GM12878 (cell line): ENCODE measurements at places on chromosomes 7 and 10.
A peak's percentile ranks its signal among the peaks of the same experiment; 100 is the strongest.

GRCh38 chr7:70529914-70530585 is 601.9 kb upstream of the GALNT17 start:
- DNase-seq: no peak

GRCh38 chr7:55556031-55556430 is 16.3 kb downstream of the VOPP1 start:
- no peak for DNase-seq

- no peak for DNase-seq
Observed at GRCh38 chr10:76281659-76282058, 850.2 kb downstream of the LRMDA start.

DNA sequence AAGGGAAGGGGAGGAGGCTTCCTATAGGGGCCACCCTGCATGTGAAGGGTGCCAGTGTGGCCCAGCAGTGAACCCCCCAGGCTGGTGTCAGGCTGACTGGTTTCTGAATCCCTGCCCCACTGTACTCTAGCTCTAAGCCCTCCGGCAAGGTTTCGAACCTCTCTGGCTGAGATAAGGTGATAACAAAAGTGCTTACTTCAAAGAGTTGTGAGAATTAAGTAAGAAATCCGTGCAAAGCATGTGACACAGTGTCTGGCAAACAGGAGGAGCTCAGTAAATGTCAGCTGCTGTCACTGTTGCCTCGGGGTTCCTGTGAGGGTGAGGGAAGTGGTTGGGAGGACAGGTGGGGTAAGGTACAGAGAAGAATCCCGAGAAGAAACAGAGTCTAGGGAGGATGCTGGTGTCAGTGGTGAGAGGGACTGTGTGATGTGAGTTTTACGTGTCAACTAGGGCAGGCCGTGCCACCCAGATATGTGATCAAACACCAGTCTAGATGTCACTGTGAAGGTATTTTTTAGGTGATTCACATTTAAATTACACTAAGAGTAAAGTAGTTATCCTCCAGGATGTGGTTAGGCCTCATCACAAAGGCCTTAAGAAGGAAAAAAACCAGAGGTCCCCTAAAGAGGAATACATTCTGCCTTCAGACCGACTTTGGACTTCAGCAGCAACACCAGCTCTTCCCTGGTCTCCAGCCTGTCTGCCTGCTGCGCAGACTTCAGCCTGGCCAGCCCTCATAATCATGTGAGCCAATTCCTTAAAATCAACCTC is 64.4 kb downstream of the BPGM start:
- no peak for DNase-seq

DNA sequence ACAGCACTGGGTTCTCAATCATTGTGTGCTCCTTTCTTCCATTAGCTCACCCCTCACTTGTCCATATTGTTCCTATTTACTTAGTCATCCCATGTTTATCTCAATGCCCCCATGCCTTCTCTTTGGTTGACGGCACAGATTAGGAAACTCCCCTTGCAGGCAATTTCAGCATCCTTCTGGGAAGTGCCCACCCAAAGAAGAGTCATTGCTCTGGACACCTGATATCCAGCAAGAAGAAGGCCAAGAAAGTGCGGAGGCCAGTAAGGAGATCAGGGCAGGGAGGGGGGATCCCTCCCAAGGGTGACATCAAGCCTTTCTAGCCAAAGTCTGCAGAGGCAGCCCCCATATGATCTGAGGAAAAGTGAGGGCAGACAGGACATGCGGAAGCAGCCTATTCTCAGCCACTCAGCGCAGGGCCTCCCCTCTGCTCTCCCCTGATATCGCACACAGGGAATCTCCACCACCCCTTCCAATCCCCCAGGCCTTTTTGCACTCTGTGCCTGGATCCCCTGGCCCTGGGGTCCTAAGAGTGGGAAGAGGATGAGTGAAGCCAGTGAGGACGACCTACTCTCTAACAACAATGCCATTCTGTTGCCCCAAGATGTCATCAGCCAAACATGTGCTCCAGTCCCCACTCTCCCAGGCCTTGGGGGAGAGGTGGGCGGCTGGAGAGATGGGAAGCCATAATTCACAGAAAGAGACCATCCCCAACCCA is 1.8 kb downstream of the TRPV6 start:
- no peak for DNase-seq

- DNase-seq: no peak
Observed at GRCh38 chr7:69283421-69283820, 314.9 kb upstream of the AUTS2 start.

DNA sequence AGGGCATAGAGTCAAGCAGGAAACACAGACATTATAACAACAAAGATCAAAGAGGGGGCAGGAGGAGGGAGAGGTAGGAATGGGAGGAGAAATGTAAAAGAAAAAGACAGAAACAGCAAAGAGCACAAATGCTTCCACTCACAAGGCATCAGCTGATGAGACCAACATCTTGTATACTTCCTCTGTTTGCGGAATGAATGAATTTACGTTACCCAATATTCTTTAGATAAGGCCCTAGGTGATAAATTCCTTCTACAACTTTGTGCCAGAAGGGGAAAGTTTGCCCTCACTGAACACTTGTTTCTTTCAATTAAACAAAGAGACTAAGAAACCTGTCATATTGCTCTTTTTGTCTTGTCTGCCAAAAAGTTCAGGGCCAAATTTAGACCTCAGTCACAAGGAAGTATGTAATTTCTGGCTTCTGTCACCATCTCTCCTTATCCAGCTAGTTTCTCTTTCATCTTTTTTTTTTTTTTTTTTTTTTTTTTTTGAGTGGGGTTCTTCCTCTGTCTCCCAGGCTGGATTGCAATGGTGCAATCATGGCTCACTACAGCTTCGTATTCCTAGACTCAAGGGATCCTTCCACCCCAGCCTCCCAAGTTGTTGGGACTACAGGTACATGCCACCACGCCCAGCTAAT is 116.4 kb upstream of the NANOS1 start:
- no peak for DNase-seq

DNA sequence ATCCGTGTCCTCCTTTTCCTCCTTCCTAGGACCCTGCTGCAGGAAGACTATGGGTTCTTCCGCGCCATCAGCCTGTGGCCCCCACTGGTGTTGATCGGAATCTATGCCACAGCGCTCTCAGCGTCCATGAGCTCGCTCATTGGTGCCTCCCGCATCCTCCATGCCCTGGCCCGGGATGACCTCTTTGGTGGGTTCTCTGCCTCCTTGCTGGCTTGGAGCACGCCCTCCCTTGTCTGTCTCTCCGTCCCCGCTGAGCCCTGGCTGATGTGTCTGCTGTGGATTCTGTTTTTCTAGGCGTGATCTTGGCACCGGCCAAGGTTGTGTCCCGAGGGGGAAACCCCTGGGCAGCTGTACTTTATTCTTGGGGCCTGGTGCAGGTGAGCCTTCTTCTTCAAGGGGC is 7.3 kb upstream of the TRIP6 start:
- DNase-seq: no peak

- DNase-seq: no peak
Observed at GRCh38 chr7:15389073-15389472, 172.7 kb downstream of the AGMO start.

- DNase-seq: no peak
Observed at GRCh38 chr10:42991442-42992098, 85.3 kb upstream of the RET start.

- DNase-seq: no peak
Observed at GRCh38 chr10:129897871-129898626, 66.0 kb downstream of the EBF3 start.

GRCh38 chr10:49381111-49381900 is 14.6 kb downstream of the DRGX start:
- DNase-seq: no peak

DNA sequence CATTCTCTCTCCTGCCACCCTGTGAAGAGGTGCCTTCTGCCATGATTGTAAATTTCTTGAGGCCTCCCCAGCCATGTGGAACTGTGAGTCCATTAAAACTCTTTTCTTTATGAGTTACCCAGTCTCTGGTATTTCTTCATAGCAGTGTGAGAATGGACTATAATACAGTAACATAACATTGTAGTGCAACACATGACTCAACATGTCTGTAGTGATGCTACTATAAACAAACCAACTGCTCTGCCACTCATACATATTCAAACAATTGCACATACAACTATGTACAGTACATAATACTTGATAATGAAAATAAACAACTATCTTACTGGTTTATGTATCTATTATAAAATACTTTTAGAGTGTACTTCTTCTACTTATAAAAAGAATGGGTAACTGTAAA is 7.1 kb downstream of the ATOH7 start:
- no peak for DNase-seq

DNA sequence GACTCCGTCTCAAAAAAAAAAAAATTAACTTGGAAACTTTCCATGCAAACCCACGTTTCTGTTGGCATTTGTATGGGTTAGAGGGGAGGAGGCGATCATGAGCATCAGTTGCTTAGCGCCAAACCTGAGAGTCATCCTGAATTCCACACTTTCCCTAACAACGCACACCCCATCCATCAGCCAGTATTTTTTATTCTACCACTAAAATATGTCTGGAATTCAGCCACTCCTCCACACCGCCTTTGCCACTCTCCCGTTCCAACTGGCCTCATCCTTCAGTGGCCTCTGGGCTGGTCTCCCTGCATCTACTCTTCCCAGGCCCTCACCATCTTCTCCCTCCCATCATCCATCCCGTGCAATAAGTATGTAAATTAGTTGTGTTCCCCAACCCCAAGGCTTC is 4.7 kb upstream of the LMBR1 start:
- no peak for DNase-seq

DNA sequence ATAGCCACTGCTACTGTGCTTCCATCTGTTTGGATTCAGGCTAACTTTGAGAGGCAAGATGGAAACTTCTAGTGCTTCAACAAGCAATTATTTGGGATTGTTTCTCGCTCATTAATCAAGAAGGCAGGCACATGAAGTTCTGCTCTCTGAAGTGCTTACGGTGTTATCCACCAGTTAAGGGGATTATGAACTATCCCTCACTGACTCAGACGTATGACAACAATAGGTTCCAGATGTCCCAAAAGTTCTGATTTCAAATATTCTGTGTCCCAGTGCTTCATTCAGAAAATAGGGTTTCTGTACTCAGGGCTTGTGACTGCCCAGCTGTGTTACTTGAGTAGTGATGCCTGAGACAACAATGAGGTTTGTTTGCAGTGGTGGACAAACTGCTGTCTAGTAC is 81.0 kb downstream of the HACD1 start:
- no peak for DNase-seq

DNA sequence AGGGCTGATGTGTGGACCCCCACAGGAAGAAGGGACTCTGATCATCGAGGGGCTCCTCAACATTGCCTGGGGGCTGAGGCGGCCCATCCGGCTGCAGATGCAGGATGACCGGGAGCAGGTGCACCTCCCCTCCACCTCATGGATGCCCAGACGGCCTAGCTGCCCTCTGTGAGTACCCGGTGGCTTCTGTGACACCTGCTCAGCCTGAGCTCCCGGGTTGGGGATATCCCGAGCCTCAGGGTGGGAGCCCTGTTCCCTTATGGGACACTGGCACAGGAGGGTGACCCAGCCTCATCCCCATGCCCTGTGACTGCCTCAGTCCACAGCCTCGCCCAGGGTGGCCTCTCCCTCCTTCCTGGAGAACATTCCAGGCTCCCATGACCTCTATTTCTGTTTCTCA is 3.9 kb upstream of the DEPP1 start:
- DNase-seq: no peak

DNA sequence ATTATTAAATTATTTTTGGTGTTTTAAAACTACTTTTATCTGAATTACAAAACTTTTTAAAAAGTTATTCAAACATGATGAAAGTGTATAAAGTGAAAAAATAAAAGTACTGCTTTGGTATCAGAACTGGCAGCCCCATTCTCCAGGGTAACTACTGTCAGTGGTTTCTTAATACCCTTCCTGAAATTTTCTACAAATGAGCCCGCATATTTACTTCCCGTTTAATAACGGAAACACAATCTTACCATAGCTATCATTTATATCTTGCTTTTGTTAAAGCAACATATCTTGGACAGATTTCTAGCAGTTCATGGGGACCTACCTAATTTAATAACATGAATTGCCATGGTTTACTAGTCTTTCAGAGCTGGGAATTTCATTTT is 249.9 kb downstream of the RNLS start:
- DNase-seq: no peak

GRCh38 chr10:955127-955819 is 23.8 kb upstream of the LARP4B start:
- no peak for DNase-seq

GRCh38 chr10:126087796-126088505 is 191.6 kb downstream of the FANK1 start:
- DNase-seq: no peak

- DNase-seq: no peak
Observed at GRCh38 chr10:47366731-47367460, 17.2 kb downstream of the ZNF488 start.

DNA sequence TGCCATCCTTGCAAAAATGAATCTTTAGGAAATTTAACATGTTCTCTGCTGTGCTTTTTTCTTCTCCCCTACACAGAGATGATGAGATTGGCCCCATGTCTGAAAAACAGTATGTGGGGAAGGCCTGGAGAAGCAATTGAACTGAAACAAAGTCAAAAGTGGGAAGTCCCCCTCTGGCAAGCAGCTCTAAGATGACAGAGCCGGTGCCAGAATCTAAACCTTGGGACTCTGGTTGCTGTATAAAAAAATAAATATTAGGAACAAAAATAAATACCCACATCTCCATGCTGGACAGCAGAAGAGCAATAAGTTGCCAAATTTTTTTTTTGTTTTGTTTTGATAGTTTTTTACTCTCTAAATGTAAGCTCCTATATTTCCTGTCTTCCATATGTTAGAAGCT is 51.8 kb upstream of the TRIL start:
- DNase-seq: no peak

GRCh38 chr7:99027241-99027640 is 116.7 kb downstream of the SMURF1 start:
- DNase-seq: no peak

DNA sequence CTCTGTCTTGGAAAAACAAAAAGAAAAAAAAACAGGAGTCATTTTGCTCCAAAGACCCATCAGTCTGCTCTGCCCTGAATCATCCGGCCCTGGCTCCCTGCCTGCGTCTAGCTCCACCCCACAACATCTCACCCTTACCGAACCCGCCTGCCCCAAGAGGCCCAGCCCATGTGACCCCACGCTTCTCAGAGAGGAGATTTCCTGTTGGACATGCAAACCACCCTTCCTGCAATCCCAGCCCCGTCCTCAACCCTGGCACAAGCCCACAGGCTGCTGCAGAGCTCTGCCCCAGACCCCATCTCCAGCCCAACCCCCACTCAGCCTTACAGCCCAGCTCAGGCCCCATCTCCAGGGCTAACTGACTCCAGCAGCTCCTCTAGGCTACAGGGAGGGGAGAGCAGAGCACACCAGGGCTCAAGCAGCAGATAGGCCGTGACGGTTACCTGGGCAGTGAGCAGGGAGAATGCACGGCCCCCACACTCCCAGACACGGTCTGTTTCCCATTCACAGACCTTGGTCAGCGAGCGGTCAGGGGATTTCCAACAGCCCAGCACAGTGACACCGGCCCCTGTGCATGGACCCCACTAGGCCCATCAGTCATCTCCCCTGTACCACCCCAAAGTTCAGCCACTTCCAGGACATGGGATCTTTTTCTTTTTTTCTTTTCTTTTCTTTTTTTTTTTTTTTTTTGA is 69.9 kb upstream of the GTF2I start:
- DNase-seq: peak; percentile 70

DNA sequence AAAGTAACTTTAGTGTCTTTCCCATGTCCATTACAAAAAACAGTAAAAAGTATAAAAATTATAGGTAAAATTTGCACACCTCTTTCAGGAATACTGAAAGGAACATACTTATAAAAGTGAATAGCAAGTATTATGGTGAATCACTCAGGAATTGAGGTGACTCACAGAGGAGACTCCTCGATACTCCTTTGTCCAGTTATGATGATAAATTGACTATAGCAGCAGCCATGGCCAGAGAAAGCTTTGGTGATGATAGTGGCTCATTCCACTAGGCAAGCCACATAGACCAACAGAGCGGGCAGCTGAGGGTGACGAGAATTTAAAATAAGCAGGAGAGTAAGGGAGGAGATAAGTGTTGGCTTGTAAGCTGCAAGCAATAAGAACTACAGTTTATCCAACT is 1231.1 kb upstream of the CELF2 start:
- no peak for DNase-seq
